ENCODE measurements at places on chromosomes 2 and 18. TPM values are rescaled to one million over a fixed set of nuclear protein-coding genes. Genes with fewer than 3 reads are reported as not detected.

UGT1A10 gene
- not detected for polyA plus RNA-seq

DNA sequence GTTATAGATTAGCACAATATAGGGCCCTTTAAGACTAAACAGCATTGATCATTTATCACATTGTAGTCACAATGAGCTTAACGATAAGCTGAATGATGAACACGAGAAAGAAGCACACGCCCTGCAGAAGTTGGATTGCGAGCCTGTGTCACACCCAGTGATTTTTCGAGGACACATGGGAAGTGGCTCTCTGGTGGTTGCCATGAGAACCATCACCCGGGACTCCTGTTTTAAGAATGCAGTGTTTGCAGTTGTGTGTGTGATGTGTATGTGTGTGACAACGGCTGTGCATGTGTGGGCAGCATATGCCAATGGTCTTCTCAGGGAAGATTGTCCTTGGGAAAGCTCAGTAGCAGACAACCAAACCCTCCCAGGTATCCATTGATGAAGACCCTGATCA, 69.2 kb downstream of the PDCL3 start:
- DNase-seq = no peak

- DNase-seq = peak; percentile 81
Measured at GRCh38 chr18:61581578-61582201, 248.5 kb downstream of the CDH20 start.

DNA sequence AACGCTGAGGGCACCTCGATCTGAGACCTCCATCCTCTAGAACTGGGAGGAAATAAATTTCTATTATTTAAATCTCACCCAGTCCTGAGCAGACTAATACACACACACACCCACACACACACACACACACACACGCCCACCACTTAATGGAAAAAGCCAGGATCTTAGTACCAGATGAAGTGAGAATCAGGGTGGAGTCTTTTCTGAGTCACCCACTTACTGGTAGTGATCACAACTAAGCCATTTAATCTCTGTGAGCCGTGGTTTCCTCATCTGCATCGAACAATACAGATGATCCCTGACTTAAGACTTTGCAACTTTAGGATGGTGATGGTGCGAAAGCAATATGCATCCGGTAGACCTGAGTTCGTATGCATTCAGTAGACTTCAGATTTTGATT, 18.6 kb downstream of the THNSL2 start:
- DNase-seq = no peak

SULT1C4 gene
- 0.96 TPM for polyA plus RNA-seq

- no peak for DNase-seq
Measured at GRCh38 chr2:175402571-175402970, 221.1 kb upstream of the ATP5MC3 start.

DRC1 gene
- not detected for polyA plus RNA-seq

DNA sequence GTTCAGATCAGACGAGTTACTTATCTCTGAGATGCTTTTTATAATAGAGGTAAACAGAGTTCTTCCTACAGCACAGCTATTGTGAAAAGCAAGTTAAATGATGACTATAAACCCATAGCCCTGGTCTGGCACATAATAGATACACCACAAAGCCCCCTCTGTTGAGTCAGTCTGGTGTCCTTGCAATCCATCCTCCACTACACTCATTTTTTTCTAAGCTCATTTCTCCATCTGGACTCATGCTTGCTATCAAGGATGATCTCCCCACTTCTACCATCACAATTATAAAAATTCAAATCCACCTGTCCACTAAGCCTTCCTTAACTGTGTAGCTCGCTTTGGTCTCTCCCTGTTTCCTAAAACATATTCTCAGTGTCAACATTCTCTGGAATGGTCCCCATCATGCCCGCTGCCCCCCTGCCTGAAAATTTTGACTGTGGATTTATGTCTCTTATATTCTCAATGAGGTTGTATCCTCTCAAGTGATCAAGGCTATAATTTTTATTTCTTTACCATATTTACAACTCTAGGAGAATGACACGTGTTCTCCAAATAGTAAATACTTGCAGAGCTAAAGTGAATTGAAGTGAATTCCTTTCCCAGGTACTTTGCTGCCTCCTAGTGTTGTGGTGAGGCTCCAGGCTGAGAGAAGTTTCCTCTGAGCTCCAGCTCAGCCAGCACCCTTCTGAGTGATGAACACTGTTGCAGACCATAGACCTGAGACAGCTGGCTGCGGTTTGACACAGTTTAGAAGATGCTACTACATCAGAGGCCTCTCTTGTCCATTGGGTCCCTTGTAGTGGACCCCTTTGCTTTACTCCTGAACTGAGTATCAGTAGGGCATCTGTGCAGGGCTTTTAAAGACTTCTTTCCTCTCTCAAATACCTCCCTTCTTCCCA, 108.7 kb downstream of the DPP10 start:
- no peak for DNase-seq

DNA sequence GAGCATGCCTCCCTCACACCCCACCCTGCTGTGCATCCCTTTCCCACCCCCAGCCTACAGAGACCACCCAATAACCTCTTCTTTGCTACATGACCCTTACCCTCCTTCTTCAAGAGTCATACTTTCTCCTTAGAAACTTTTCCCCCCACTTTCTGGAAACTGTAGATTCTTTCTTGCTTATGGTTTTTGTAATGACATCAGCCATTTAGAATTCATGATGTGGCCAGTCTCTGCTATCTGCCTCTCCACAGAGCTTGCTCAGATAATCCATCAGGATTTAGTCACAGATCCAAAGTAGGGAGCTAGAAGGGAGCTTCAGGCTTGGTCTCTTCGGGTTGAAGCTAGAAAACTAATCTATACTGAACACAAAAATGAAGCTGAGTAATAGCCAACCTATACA, 36.5 kb downstream of the GALM start:
- no peak for DNase-seq

- no peak for DNase-seq
Measured at GRCh38 chr2:191574232-191574631, 103.7 kb upstream of the NABP1 start.

- no peak for DNase-seq
Measured at GRCh38 chr18:55920063-55920462, 332.1 kb upstream of the TCF4 start.

DNA sequence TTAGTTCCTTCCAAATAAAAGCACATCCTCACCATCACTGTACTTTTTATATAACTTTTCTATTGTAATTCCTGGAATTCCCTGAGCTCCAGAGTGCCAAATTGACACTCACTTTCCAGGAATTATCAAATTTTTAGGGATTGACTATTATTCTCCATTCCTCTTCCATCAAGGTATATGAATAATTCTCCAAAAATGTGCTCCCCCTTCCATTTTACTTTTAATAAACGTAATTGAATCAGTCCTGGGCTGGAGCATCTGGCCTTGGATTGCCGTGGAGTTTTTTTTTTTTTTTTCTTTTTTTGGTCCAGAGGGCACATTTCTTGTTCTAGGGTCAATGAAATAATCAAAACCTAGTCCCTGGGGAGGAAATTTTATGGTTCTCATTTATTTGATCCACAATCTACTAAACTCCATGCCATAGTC, 304.3 kb downstream of the CDCA7 start:
- DNase-seq = no peak

GRCh38 chr2:27717070-27717795, 53.5 kb downstream of the SLC4A1AP start:
- DNase-seq = peak; percentile 37

DNA sequence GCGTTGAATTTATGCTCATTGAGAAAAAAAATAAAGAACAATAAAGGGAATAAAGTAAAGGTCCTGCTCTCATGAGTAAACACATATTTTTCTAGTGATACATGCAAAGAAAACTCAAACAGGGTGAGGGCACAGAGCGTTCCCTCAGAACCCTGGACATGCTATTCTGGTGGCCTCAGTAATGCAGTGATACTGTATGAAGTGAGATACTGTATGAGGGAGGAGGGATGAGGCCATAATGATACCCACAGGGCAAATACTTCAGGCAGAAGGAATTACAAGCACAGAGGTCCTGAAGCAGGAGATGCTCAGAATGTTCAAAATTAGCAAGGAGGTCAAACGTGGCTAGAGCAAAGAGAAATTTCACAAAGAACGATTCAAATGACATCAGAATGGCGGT, 28.4 kb upstream of the RNU4ATAC start:
- no peak for DNase-seq

STRN gene
- 27.6 TPM for polyA plus RNA-seq

- no peak for DNase-seq
Measured at GRCh38 chr2:56382466-56382865, 198.7 kb downstream of the CCDC85A start.

SNRPD1 gene
- 17.7 TPM for polyA plus RNA-seq

DNA sequence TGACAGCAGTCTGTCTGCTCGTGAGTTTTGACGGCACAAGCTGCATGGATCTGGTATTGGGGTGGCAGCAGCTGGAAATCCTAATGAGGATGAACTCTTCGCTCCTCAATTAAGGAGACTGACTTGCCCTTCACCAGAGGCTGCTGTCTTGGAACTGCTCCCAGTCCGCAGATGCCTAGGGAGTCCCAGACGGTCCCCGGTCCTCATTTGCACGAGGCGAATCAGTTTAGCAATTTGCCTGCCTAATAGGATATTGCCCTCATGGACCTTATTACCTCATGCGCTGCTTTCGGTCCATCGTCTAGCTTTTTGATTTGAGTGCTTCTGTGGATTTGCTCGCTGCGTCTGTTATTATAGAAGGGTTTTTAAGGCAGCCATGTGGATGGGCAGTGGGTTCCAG, 40.6 kb downstream of the ASAP2 start:
- no peak for DNase-seq

VWA3B gene
- not detected for polyA plus RNA-seq

MC4R gene
- polyA plus RNA-seq = not detected

DNA sequence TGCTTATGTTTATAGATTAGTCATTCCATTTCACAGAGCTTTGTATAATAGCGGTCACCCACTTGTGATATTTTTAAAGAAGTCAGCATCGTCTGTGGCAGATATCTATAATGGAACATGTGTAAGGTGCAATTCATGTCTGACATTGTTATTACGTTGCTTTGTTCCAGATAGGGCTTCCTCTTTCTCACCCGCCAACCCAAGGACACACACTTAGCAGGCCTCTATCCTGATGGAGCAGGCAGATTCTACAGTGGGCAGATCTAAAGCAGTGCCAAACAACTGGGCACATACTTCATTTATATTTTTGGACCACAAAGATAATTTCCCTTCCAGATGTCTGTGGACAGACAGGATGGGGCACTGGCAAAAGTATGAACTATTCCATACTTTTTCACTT, 573.1 kb downstream of the TDRD15 start:
- no peak for DNase-seq

NETO1 gene
- 0.09 TPM for polyA plus RNA-seq

CDH2 gene
- polyA plus RNA-seq = 0.52 TPM

DNA sequence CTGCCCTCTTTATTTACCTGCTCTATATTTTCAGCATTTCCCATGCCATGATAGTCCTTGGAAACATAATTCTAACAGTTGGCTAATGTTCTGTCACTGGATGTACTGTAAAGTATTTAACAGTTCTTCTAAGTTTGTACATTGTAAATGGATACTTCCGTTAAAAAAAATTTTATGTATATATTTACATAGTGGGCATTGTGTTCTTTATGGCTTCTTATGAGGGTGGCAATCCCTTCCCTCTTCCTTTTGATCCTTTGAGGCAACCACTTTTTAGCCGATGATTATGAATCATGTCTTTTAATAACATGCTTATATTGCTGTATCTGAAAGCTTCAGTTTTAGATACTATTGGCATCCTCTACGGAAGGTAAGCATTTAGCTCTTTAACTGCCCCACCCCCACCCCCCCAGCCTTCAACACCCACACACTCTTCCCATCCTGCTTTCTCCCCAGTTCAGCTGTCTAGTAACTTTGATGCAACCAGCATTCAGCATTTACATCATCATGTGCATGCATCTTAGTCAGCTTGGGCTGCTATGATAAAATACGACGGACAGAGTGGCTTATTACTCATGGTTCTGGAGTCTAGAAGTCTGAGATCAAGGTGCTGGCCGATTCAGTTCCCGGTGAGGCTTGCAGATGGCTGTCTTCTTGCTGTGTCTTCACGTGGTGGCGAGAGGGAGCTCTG, 21.0 kb upstream of the EDAR start:
- no peak for DNase-seq

- DNase-seq = no peak
Measured at GRCh38 chr18:47747260-47747795, 183.1 kb downstream of the SMAD2 start.

DNA sequence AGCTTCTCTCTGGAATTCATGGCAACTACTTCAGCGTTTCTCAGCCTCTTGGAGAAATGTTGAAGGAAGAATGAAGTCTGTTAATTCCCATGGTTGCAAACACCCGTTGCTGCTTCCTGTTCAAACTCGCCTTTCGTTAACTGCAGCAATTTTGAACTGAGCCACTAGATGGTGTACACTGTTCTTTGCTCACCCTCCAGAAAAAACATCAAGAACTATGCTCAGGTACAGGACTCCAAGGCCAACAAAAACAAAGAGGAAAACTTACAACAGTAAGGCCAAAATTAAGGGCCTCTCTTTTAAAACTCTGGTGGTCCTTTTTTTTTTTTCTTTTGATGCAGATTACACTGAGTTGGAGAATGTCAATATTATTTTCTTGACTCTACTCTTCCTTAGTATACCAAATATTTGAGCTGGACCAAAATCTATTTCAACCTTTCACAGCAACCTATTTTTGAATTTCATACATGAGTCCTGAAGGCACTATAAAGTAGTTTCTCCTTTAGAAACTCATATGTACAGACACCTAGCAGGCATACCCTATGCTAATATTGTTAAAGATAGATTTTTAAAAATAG, 58.2 kb downstream of the KLHL14 start:
- DNase-seq = no peak

- no peak for DNase-seq
Measured at GRCh38 chr18:49016648-49017539, 66.1 kb upstream of the SMAD7 start.

DNA sequence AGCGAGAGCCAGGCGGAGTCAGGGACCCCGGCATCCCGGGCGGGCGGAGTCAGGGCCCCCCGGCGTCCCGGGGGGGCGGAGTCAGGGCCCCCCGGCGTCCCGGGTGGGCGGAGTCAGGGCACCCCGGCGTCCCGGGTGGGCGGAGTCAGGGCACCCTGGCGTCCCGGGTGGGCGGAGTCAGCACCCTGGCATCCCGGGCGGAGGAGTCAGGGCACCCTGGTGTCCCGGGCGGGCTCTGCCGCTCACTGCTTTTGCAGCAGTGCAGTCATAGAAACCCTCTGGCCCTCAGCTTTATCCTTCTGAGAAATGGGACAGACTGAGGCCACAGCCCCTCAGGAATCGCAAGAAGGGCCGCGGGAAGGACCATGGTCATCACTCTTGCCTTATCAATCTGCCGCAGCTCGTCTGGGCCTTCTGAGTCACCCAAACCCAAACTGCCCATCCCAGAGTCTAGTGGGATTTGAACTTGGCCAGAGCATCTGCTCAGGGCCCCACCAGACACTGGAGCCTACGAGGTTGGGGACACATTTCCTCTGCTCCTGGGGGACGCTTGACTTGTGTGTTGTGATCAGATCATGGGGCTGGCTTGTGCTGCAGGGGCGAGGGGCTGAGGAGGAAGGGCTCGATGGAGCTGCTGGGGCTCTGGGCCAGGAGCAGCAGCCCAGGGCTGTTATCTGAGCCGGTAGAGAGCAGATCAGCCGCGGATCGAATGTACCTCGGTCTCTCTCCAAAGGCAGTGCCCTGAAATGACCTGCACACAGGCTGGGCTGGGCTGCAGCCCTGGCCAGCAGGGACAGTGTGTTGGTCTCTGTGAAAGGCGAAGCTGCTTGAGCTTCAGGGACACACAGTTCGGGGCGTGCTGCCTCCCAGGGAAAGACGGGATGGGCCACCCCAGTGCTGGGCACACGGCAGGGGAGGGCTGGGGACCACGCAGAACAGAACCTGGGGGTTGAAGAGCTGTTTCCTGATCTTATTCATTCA, 290.1 kb upstream of the HDAC4 start:
- DNase-seq = no peak

GRCh38 chr18:11392292-11392691, 217.1 kb upstream of the SLC35G4 start:
- DNase-seq = no peak

GRCh38 chr18:44807766-44808165, 127.1 kb downstream of the SETBP1 start:
- DNase-seq = no peak
